ENCODE measurements at places on chromosomes 11 and 22. TPM values are rescaled to one million over a fixed set of nuclear protein-coding genes. Genes with fewer than 3 reads are reported as not detected.

The GLYAT gene
- not detected for total RNA-seq

The MPPED2 gene
- total RNA-seq: not detected

The APOBEC3C gene
- 53.4 TPM for total RNA-seq

The CDCA5 gene
- total RNA-seq: 25.9 TPM

The HMOX1 gene
- total RNA-seq: 0.39 TPM

The MEN1 gene
- total RNA-seq: 20.0 TPM

The FOLR2 gene
- total RNA-seq: not detected

The SAA1 gene
- total RNA-seq: 160 TPM

The CASP1 gene
- 40.6 TPM for total RNA-seq

The ELF5 gene
- total RNA-seq: not detected

The THRSP gene
- not detected for total RNA-seq

The MMP3 gene
- total RNA-seq: 5.9 TPM

The UPK3A gene
- not detected for total RNA-seq

The PTGDR2 gene
- total RNA-seq: not detected

The OOSP3 gene
- not detected for total RNA-seq

The KDM4E gene
- total RNA-seq: not detected

The CHST1 gene
- total RNA-seq: 2.0 TPM

The PRSS23 gene
- 65.4 TPM for total RNA-seq

The SEPTIN3 gene
- total RNA-seq: 0.08 TPM

The PRR5 gene
- 15.1 TPM for total RNA-seq

The MUC5AC gene
- total RNA-seq: not detected

The FGF4 gene
- not detected for total RNA-seq

The MIAT gene
- 0.08 TPM for total RNA-seq

The IFITM2 gene
- total RNA-seq: 23.8 TPM

The KIRREL3 gene
- total RNA-seq: not detected

The UBQLNL gene
- total RNA-seq: not detected

The GAS2 gene
- total RNA-seq: 2.2 TPM

The BIK gene
- total RNA-seq: 9.9 TPM

The WT1 gene
- total RNA-seq: not detected

The HEPN1 gene
- total RNA-seq: not detected

The SMCO4 gene
- total RNA-seq: 6.2 TPM

The TEX12 gene
- total RNA-seq: not detected

The TRIM29 gene
- total RNA-seq: 178 TPM

The NCAM1 gene
- not detected for total RNA-seq

Data from hair follicular keratinocyte (primary cell).